ENCODE measurements at places on chromosomes 2 and 18.
A peak's percentile ranks its signal among the peaks of the same experiment; 100 is the strongest.

DNA sequence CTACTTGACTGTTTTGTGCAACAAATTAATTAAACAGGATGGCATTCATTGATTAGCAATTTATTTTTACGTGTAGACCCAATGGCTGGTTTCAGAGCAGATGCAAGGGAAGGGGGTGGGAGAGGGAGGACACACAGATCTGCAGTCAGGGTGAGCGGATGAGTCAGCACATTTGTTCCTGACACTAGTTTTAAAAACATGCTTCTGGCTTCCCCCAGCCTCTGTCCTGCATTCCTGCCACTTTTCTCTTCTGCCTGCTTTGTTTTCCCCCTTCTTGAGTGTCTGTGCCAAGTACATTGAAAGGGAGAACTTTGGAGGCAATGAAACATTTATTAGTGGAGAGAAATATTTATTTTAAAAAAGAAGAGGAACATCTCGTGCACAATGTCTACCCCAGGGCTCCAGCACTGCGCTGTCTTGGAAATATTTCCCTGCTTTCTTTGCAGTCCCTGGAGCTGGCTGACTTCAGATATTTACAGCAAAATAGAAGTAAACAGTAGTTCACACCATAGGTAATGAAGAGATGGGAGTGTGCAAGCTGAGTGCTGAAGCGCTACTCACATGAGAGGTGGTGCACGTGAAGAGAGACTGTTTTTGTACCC, 52.2 kb downstream of the NRP2 start:
- DNase-seq: peak; percentile 84

DNA sequence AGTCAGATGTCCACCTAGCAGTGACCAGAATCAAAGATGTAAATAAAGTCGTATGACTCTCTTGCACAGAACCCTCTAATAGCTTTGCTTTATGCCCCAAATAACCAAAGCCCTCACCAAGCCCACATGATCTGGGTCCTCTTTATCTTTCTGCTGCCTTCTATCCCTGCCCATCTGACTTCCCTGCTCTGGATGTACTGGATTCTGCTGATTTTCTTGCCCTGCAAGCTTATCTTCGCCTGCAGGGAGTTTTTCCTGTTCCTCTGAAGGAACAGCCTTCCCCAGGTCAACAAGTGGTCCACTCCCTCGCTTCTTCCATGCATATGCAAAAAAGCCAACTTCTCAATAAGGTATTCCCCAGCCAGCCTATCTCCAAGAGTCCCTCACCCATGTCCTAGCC, 18.7 kb downstream of the IL36B start:
- no peak for DNase-seq

DNA sequence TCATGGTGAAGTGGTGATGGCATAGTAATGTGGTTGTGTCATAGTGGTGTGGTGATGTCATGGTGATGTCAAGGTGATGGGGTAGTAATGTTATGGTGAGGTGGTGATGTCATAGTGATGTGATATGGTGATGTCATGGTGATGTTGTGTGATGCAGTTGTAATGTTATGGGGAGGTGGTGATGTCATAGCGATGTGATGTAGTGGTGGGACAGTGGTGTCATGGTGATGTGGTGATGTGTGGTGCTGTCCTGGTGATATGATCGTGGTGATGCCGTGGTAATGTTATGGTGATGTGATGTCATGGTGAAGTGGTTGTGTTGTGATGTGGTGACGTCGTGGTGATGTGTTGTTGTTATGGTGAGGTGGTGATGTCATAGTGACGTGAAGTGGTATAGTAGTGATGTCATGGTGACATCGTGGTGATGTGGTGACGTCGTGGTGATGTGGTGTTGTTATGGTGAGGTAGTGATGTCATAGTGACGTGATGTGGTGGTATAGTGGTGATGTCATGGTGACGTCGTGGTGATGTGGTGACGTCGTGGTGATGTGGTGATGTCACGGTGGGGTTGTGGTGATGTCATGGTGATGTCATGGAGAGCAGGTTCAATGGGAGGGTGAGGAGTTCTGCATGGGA, 242.7 kb upstream of the MYT1L start:
- DNase-seq: no peak

- no peak for DNase-seq
Measured at GRCh38 chr18:68728081-68728700, 13.3 kb upstream of the TMX3 start.

DNA sequence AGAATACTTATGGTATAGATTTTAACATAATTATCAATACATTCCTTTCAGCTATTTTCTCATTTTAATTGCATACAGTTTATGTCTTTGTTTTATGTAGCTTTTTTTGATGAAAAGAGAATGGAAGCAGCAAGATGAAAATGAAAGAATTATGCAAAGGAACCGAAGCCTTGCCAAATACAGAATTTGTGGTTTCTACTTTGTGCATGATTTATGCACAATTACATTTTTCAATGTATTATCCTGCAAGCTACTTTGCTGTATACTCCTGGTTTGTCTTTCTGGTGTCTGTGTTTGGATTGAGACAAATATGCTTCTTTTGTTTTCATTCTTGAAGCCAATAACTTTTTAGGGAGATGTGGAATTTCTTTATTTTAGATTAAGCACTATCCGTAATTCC, 1642.6 kb upstream of the CELF4 start:
- DNase-seq: no peak

- no peak for DNase-seq
Measured at GRCh38 chr2:9984871-9985480, 33.5 kb downstream of the GRHL1 start.

GRCh38 chr18:3998698-3999333, 456.3 kb downstream of the DLGAP1 start:
- DNase-seq: peak; percentile 42

- DNase-seq: no peak
Measured at GRCh38 chr2:9660154-9660553, 29.4 kb upstream of the YWHAQ start.

GRCh38 chr2:71402427-71402826, 50.9 kb upstream of the DYSF start:
- DNase-seq: no peak

- no peak for DNase-seq
Measured at GRCh38 chr2:60735496-60736250, 20.4 kb upstream of the PAPOLG start.

GRCh38 chr2:135893374-135893794, 17.1 kb upstream of the MCM6 start:
- no peak for DNase-seq

- peak; percentile 46 for DNase-seq
Measured at GRCh38 chr2:173749315-173749714, 215.9 kb downstream of the SP3 start.

GRCh38 chr2:101710471-101711318, 13.2 kb downstream of the MAP4K4 start:
- no peak for DNase-seq

GRCh38 chr2:236813766-236814165, 244.1 kb downstream of the ACKR3 start:
- DNase-seq: no peak

DNA sequence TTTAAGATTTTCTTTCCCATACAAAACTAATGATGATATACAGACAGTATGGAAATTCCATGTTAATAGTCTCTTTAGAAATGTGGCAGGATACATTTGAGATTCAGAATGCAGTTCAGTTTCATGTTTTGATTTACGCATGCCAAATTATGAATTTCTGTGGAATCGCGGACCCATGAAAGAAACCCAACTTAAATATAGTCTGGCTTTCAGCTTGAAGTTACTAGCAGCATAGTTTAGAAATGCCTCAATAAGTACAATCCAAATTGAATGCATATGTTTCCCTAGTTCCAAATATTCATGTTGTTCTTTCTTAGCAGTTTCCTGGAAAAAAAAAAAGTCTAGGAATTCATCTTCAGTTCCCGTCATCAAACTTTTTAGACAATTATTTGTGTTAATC, 164.1 kb upstream of the RASGRP3 start:
- DNase-seq: no peak

- DNase-seq: no peak
Measured at GRCh38 chr2:29247336-29247914, 132.2 kb downstream of the CLIP4 start.

DNA sequence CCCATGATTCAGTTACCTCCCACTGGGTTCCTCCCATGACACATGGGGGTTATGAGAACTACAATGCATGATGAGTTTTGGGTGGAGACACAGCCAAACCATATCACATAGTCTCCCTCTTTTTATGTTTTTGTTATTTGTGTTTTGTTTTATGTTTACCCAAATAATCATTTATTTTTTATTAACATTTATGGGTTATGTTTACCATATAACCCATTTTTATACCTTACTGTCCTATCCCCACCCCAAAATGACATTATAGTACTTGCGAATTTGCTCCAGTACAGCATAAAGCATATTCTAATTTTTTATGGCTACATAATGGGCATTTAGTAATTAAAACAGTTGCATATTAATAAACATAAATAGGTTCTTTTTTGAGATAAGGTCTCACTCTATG, 61.9 kb upstream of the TTC27 start:
- no peak for DNase-seq

DNA sequence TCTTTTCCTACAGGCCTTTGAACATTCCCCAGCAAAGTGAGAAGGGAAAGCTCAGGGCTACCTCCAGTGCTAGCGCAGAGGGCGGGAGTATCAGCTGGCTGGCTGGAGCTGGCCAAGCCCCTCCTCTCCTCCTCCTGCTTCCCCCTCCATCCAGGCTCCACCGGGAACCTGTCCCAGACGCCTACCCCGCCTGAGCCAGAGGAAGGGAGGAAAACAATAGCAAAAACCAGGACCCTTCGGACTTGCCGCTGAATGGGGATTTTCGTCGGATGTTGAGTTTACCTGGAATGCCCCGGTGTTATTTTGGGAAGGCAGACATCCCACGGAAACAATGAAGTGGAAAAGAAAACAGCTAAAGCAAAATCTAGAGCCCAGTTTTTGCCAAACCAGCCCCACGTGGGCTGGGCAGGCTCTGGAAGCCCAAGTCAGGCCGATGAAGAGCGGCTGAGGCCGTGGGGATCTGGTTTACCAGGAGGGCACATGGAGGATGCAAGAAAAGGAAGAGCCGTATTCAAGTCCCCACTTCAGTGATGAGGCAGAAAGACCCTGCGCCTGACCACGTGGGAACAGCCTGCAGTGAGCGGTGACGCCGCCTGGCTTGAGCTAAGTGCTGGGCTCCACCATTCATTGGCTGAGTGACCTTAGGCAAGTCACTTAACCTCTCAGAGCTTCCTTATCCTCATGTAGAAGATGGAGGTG, 100.4 kb upstream of the LCLAT1 start:
- no peak for DNase-seq

GRCh38 chr2:199392363-199392762, 65.4 kb downstream of the SATB2 start:
- DNase-seq: no peak

GRCh38 chr18:13465124-13465446, 246.5 kb downstream of the LDLRAD4 start:
- DNase-seq: no peak

GRCh38 chr2:11375689-11376027, 31.2 kb upstream of the ROCK2 start:
- no peak for DNase-seq

GRCh38 chr2:63840081-63840784, 1.5 kb upstream of the UGP2 start:
- no peak for DNase-seq

DNA sequence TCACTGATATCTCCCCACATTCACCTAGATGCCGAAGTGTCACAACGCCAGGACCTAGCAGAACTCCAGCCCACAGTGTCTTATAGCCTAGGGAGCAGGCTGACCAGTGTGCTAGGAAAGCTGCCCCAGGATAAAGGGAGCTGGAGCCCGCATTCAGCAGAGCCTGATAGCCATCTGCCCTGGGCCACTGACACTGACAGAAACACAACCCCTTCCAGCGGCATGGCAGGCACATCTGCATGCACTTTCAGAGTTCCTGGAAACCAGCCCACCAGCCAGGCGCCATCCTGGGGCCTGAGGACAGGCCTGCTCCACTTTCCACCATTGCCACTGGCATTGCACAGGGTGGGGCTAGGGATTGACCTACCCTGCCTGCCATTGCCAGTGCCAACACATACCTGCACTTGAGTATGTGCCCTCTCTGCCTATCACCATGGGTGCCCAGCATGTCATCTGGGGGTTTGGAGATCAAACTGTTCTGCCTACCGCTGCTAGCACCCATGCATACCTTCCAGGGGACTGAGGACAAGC, 290.1 kb upstream of the KLHL14 start:
- DNase-seq: no peak

DNA sequence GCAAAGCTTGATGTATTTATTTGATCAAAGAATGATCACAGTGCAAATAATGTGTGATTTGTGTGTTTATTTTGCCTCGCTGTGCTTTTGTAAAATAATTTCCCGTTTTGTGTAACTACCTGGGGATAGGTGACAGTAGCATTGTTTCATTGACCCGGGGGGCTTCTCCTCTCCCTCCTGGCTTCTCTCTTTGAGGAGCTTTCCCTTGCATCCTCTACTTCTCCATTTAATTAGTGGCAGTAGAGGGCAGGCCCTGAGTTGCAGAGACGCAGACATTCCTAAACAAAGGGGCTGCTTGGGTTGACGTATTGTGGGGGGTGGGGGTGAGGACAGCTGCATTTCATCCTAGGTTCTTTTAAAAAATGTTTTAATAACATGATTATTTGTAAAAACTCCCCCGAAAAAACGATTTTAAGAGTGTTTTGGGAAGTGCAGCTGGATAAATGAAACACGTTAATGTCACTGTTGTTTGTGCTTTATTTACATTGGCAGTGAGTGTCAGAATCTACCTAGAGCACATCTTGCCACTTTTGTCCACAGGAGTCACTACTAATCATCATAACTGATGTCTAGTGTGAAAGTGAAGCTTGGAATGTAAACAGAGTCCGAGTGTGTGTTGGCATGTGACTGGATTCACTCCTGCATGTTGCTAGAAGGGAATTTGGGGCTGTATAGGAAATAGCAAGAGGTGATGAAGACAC, 2.2 kb downstream of the NEDD4L start:
- no peak for DNase-seq

GRCh38 chr2:10709290-10709939, 12.0 kb upstream of the ATP6V1C2 start:
- no peak for DNase-seq

DNA sequence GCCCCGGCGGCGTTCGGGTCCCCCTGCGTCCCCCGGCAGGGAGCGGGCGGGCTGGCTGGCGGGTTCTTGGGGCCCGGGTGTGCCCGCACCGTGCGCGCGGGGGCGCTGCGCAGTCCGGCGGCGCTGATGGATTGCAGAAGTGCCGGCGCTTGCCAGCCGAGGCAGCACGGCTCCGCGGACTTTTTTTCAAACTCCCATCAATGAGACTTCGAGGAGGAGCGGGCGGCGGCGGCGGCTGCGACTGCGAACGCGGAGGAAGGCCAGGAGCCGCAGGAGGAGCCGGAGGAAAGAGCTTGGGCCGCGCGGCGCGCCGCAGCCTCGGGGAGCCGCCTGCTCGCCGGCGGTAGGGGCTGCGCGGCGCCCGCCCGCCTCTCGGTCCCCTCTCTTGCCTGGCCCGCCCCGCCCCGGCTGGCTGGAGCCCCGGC, at the start of gene GLI2:
TSS of gene GLI2 (plus strand) at position 123 of the 425 bp plus-strand sequence. CDS start 61,453 bp downstream, outside the sequence.
- DNase-seq: peak; percentile 85
